ENCODE measurements at places on chromosomes 5 and 9.

DNA sequence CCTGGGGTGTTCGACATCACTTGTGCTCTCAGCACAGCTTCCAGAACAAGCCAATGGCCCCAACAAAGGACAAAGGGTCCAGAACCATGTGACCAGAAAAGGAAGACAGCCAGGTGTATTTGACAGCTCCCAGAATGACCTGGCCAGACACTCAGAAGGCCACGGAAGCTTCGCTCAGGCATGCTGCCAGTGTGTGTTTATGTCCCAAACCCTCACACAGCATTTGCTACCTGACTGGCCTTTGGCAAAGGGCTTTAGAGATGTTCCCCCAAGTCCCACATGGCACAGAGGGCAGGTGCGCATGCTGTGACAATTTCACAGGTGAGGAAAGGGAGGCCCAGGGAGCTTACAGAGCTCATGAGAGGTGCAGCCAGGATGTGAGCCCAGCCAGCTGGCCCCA is 39.5 kb downstream of the MED10 start:
- DNase-seq = no peak

DNA sequence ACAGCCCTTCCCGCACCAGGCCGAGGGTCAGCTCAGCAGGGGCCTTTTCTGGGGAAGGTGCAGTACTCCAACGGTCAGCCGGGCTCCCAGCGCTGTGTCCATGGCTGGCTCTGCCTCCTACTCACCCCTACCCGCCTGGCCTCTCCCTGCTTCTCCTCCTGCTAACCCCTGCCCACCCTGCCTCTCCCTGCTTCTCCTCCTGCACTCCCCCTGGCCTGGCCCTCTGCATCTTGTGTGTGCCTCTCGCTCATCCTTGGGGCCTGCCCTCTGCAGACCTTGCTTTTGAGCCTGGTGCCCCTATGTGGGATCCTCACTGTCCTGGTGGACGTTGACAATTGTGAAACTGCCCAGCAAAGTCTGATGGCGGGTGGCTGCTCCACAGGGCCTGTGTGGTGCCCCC is 274.6 kb upstream of the IRX2 start:
- DNase-seq = no peak

GRCh38 chr5:145568581-145568980 is 266.6 kb downstream of the PRELID2 start:
- no peak for DNase-seq

DNA sequence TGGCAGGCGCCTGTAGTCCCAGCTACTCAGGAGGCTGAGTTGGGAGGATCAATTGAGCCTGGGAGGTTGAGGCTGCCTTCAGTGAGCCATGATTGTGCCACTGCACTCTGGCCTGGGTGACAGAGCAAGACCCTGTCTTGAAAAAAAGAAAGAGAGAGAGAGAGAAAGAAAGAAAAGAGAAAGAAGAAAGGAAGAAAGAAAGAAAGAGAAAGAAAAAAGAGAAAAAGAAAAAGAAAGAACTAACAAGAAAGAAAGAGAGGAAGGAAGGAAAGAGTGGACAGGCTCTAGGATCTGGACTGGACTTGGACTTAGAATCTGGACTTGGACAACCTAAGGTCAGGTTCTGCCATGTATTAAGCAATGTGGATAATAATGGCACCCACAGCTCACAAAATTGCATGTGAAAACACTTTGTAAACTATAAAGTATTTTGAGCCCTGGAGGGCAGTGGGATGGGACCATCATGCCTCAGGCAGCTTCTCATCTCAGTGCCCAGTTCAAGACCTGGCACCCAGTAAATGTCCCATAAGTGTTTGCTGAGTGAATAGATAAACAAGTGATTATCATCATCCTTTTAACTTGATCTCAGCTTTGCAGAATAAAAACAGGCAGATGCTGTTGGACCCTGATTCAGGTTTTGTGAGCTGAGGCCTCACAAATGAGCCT is 12.8 kb upstream of the PHF19 start:
- DNase-seq = no peak

- no peak for DNase-seq
Observed at GRCh38 chr9:106059886-106060285, 365.5 kb downstream of the TMEM38B start.

DNA sequence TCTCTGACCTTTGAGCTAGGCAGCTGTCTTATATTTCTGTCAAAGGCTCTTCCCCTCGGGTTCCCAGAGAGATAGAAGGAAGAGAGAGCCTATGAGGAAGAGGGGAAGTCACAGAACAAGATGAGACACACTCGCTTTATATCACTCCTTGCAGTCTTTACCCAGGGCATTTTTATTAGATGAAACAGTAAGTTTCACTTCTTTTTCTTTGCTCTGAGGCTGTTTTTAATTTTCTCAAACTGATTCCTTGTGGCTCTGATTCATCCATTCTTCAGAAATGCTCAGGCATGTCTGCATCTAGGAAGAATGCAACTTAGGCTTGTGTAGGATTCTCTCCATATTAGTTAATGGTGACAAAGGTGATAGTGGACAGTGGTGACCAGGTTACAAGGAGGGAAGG is 132.9 kb upstream of the CHD1 start:
- DNase-seq = no peak

- DNase-seq = no peak
Observed at GRCh38 chr5:107861565-107861964, 190.8 kb upstream of the EFNA5 start.
